ENCODE measurements at places on chromosomes 5 and 9. TPM values are rescaled to one million over a fixed set of nuclear protein-coding genes. Genes with fewer than 3 reads are reported as not detected.

DNA sequence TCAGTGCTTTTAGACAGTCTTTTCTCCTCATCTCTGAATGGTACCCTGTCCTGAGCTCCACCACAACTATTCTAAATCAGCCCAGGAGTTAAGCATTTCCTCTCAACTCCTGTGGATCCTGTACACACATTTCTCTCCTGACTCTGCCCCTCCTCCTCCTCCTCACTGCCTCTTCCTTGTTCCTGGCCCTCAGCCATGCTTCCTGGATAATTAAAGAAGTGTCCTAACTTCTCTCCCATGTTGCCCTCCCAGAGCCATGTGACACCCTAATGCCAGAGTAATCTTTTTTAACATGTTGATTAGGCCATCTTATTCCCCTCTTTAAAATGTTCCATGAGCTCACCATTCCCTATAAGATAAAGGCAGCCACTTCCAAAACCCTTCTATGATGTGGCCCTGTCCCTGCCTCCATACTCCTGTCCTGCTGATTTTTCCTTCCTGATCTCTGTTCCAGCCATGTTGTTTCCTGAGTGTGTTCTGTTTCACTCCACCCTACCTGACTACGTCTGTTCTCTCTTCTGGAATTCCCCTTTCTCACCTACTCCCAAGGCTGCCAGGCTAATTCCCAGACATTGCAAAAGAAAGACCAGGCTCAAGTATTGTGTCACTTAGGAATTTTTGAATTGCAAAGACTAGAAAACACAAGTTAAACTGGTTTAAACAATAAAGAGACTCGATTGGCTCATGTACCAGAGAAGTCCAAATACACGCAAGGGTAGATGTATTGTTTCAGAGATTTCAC is 295.2 kb downstream of the MAST4 start:
- DNase-seq = peak; percentile 16

DNA sequence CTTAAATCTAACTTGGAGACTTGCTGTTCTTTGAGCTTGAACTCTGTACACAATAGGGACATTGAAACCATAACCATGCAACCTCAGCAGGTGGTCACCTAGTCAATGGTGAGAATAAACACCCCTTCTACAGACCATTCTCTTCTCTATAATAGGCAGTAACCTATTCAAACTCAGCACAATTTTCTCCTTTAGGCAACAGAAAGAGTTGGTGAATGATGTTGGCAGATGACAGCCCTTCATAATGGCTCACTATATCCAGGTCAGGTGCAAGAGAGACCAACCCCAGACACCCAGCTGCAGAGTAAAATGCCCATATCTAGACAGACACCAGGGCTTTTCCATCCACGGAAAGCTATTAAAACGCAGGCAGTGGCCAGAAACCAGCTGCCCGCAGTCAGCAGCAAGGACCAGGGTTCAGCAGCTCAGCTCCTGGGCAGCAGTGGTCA is 106.7 kb downstream of the SERINC5 start:
- no peak for DNase-seq

DNA sequence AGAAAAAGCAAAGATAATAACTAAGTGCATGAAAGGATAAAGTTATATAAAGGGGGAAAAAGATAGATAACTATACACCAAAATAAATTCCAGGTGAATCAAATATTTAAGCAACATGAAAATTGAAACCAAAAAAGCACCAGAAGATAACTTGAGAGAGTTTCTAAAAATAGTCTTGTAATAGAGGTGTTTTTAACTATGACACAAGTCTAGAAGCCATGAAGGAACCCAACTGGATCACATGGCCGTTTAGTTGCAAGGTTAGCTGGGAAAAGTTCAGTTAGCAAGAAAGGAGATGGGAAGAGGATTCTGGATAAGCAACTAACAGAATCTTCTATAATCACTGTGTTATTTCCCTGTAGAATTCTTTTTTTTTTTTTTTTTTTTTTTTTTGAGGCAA is 9.2 kb upstream of the RASA1 start:
- DNase-seq = no peak

DNA sequence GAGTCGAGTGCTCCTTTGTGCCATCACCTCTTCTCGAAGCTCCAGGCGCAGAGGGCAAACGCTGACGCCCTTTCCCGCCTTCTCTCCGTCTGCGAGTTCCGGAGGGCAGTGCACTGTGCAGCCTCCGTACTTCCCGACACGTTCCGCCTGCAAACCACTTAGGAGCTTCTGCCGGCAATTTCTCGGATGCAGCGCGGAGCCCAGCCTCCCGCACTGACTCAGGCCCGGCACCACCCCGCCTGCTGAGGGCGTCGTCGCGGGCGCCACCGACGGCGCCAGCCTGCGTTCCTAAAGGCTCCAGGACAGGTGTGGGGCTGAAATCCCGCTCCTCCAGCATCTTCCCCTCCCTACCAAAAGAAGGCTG is 9.3 kb upstream of the TRIM36 start:
- DNase-seq = no peak

DNA sequence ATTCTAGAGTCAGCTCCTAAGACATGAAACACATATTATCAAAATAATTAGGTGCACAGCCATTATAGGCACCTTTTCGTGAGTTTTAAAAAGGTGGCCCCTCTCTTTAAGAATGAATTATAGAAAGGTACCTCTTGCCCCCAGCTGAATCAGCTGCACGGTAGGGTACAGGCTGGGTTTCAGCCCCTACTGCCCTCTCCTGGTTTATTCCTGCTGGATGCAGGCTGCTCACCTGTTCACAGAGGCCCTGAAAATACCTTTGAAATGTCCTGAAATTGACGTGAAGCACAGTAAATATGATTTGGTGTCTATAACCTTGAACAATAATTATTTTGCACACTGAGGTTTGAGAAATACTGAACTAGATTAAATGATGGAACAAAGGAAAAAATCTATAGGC is 504.8 kb upstream of the SGCD start:
- no peak for DNase-seq

- no peak for DNase-seq
Observed at GRCh38 chr5:76406014-76406413, 2.9 kb downstream of the IQGAP2 start.

- DNase-seq = no peak
Observed at GRCh38 chr5:139709582-139710318, 61.6 kb downstream of the CXXC5 start.

TCF7 gene
- total RNA-seq = 2.5 TPM

CDKN2A gene
- 9.3 TPM for total RNA-seq

Data from endothelial cell of umbilical vein (primary cell).